CD8-positive, alpha-beta T cell (primary cell): ENCODE measurements at places on chromosomes 1 and 21. TPM values are rescaled to one million over a fixed set of nuclear protein-coding genes. Genes with fewer than 3 reads are reported as not detected.
A peak's percentile ranks its signal among the peaks of the same experiment; 100 is the strongest.

The EFNA4 gene
- total RNA-seq = 1.4 TPM

The FCGR1A gene
- total RNA-seq = not detected

The CD55 gene
- 261 TPM for total RNA-seq

The RIPK4 gene
- total RNA-seq = 1.4 TPM

The TNFRSF14 gene
- 160 TPM for total RNA-seq

The TARBP1 gene
- total RNA-seq = 38.2 TPM

The NOS1AP gene
- total RNA-seq = not detected

The ZFP69B gene
- total RNA-seq = 4.2 TPM

GRCh38 chr1:116724765-116725375 lies 29.4 kb upstream of the CD2 start:
- DNase-seq = peak; percentile 82

GRCh38 chr1:10498231-10498630 lies 23.5 kb downstream of the PEX14 start:
- DNase-seq = no peak

DNA sequence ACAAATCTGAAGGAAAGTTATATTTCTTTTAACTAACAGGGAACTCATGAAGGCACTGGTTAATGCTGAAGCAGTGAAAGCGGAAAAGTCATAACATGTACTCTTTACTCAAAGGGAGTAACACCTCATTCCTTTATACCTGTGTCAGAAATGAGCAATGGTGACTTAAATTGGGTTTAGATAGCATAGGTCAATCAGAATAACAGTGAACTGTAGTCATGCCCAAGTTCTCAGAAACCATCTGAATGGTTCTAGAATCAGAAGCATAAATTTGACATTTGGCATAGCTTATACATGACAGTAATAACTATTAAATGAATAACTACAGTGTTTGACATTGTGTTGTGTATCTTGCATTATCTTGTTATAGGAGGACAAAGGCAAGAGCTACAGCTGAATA lies 382.0 kb downstream of the NUF2 start:
- DNase-seq = no peak

GRCh38 chr1:3002349-3003038 lies 18.8 kb upstream of the ACTRT2 start:
- DNase-seq = no peak

DNA sequence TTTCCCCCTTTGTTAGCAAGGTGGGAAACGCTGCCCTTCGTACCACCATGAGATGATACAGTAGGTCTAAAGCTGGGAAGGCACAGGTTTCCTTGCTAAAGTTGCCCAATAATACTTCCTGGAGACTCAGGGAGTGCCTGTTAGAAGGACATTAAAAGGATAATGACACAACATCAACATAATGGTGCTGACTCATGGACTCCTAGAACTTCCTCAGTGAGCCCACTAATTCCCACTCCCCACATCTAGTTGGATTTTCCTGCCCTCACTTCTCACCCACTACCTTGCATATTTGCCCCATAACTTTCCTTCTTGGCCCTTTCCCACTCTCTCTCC lies 17.5 kb downstream of the CFAP45 start:
- no peak for DNase-seq

GRCh38 chr1:1754051-1754815 lies 24.0 kb downstream of the NADK start:
- no peak for DNase-seq

DNA sequence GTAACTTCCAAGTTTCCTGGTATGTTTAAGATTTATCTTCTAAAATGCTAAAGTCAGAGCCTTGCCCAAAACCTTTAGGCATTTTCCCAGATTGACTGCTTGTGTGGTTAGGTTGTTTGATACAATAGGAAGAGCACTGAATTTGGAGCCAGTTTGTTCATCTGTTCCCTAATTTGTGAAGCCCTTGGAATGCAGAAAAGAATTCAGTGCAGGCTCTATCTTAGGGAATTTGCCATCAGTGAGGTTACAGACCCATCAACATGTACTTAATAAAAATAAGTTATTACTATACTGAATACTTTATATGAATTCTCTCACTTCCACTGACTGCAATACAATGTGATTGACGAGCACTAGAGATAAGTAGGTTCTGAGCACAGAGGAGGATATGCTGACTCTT lies 120.2 kb downstream of the PIK3R3 start:
- DNase-seq = no peak

DNA sequence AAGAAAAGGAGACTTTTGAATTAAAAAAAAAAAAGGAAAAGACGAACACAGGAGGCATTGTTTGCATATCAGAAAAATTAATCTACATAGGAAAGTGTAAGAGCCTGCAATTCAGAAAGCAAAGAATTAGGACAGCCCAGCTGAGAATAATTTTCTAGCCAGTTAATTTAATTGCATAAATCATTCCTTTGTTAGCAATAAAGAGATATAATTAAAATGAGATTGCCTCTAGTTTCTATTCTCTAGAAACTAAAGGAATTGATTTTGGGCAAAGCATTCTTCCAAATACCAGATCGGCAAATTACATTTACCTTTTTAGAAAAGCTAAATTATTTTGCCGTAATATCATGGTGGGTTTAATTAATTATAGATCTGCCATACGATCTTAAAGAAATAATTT lies 46.0 kb downstream of the NUF2 start:
- DNase-seq = no peak

GRCh38 chr21:36792505-36792967 lies 93.6 kb downstream of the SIM2 start:
- no peak for DNase-seq

- DNase-seq = no peak
Observed at GRCh38 chr1:7290971-7291970, 479.8 kb upstream of the VAMP3 start.

DNA sequence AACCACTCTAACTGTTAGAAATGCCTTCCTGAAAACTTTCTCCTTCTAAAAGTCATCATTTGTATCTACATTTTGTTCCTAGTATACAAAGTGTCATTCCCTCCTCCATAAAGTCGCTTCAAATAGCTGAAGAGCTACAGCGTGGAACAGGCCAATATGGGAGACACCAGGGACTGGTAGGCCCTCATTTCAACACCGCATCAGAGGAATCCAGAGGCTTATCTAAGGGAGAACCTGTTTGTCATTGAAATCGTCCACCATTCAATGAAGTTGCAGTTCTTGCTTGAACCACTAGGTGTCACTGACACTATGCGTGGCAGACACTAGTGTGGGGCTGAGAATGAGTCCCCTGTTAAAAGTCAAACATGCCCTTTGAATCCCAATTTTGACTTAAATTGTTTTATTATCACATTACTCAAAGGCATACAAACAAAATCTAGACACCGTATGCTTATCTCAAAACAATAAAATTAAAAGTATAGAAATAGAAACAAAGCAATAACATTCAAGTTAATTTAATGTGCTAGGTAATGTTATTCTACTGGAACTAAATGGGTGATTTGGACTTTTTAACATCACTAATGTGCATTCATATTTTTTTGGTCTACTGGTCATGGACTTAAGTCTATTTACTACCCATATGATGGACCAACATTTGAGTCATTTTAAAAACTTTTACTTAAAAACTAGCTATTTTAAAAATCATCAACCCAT lies 182.3 kb downstream of the FCRL5 start:
- no peak for DNase-seq

DNA sequence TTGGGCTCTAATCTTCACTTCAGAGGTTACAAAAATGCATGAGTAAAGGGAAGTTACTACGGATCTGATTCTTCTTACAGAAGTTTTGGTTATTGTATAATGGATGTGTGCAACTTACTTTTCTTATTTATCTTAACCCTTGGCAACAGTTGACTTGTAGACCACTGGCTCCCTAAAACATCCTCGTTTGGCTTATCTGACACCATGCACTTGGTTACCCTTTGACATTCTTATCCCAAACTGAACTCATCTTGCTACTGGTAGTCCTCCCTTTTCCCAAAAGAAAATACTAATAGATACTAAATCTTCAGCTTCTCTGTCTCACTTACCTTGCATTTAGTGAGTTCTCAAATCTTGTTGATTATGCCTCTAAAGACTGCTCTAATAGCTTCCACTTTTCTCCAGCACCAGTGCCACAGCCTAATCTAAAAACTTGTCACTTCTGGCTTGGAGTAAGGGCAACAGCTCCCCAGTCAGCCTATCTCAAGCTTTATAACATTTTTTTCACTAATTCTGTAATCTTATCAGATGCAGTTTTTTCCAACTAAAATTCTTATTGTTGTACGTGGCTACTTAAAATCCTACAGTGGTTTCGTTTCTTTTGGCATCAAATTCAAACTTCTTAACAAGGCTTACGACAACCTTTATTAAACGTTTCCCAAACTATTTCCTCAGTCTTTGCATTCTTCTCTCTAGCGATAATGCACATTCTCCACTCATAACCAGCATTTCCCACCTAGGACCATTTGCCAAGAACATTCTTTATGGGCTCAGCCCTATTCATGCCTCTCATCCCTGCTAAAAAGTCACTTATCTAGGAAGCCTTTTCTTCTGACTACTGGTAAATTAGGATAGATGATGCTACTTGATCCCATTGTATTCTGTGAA lies 204.2 kb downstream of the KCNT2 start:
- no peak for DNase-seq

DNA sequence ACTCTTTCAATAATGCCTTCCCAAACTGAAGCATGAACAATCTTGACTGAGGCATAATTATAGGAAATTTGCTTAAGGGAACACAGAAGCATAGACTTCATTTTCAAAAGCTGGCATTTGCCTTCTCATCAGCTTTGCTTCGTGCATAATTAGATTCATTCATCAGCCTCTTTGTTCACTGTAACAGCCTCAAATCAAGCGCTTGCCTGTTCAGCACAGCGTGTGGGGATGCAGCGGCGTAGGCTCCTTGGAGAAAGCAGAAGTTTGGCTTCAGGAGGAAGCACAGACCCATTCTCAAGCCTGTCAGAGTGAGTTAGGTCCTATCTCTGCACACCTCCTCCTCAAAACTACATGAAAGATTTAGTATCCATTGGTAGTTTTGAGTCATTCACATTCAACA lies 246.4 kb upstream of the MAP1LC3C start:
- no peak for DNase-seq

GRCh38 chr1:105785021-105785420 lies 1271.5 kb upstream of the PRMT6 start:
- no peak for DNase-seq

- DNase-seq = no peak
Observed at GRCh38 chr1:213008564-213008963, 7.1 kb downstream of the ANGEL2 start.

- no peak for DNase-seq
Observed at GRCh38 chr1:75129983-75130789, 4.0 kb upstream of the LHX8 start.

- no peak for DNase-seq
Observed at GRCh38 chr21:27173053-27173452, 206.2 kb upstream of the ADAMTS5 start.

- DNase-seq = no peak
Observed at GRCh38 chr21:33908760-33909159, 6.8 kb downstream of the ATP5PO start.

DNA sequence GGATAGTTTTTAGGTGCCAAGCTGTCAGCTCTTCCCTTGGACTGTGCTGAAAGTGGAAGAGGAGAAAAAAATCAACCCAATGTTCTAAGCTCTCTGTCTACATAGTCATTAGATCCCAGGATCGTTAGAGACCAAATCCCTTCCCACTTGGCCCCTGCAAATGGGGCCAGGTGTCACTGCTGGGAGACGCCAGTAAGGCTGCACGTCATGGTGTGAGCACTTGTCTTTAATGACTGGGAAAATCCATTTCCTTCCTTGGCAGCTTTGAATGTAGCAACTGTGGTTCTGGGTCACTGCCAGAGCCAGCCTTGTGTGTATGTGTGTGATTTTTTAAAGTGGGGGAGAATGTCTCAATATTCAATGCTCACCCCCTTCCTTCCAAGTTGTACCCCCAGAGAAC lies 59.9 kb downstream of the MAN1C1 start:
- no peak for DNase-seq

GRCh38 chr21:34592120-34592955 lies 22.6 kb downstream of the RCAN1 start:
- no peak for DNase-seq

GRCh38 chr1:66231217-66231616 lies 302.7 kb upstream of the SGIP1 start:
- no peak for DNase-seq

DNA sequence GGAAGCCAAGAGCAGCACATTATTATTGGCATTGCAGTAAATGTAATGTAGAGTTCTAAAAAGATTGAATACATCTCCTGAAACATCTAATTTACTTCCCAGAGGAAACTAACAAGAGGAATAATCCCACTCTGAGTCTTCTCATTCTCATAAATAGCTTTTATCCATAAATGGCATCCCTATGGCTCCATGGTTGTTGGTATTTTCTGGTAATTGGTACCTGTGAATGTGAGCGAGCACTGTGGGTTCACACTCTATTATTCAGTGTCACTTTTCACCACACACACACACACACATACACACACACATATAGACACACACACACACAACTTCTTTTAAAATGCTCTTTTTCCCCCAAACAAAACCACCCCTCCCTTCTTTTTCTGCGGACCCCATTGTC lies 4.7 kb upstream of the WLS start:
- DNase-seq = no peak

- DNase-seq = no peak
Observed at GRCh38 chr1:25756215-25756614, 43.8 kb upstream of the SELENON start.

- peak; percentile 69 for DNase-seq
Observed at GRCh38 chr1:160437432-160438316, 37.3 kb downstream of the VANGL2 start.

DNA sequence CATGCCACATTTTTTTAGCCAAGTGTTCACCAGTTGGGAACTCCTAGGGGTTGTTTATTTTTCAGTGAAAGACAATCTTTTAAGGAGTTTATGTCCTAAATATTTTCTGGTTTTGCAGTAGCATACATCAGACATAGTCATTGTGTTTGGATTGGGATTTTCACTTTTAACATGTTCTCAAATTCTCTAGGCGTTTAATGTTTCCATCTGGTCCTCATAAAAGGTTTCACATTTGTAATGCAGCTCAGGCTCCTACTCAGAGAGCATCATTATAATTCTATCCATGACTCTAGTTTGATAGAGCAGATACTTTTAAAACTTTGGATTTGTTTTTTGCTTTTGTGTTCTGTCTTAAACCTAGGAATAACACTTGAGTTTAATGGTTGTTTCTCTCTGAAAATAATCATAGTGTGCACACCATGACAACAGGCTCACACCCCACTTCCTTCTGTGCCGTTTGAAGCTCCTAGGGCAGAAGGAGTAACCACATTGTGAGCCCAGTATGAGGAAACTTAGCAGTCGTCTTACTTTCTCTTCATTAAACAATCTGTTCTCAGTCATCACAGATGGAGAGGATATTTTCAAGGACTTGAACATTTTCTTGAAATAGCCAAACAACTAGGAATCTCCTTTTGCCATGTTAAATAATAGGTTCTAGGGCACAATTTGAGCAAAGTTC lies 219.6 kb downstream of the PDE4B start:
- no peak for DNase-seq

DNA sequence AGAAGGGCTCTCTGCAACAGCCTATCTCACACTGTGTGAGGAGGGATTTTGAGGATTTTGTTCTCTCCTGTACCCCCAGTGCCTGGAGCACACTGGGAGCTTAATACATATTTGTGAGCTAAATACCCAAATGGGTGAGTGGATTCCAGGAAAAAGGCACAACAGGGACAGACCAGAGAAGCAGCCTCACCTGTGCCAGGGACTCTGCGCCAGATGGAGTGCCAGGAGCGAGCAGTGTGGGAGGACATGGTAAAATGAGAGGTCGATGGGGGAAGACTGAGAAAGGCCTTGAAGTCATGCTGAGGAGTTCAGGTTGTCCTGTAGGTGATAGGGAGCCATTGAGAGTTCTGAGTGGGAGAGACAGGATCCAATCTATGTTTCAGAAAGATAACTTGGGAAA lies 11.0 kb upstream of the KCNA2 start:
- no peak for DNase-seq
